Right atrium auricular region (tissue), 2 donors: ENCODE measurements at places on chromosomes 1 and 21. TPM values are rescaled to one million over a fixed set of nuclear protein-coding genes. Genes with fewer than 3 reads are reported as not detected.

SIM2 gene
- total RNA-seq, result not detected

S100A7 gene
- total RNA-seq, result not detected

LSM10 gene
- 59.9 TPM for total RNA-seq

LDLRAP1 gene
- 10.1 TPM for total RNA-seq

GPR37L1 gene
- not detected for total RNA-seq

ARMH1 gene
- total RNA-seq, result 0.19 TPM
